ENCODE measurements at places on chromosomes 6 and 20.

- DNase-seq: no peak
Observed at GRCh38 chr6:88302769-88303225, 136.7 kb upstream of the CNR1 start.

- no peak for DNase-seq
Observed at GRCh38 chr6:82693094-82693493, 329.5 kb downstream of the TPBG start.

DNA sequence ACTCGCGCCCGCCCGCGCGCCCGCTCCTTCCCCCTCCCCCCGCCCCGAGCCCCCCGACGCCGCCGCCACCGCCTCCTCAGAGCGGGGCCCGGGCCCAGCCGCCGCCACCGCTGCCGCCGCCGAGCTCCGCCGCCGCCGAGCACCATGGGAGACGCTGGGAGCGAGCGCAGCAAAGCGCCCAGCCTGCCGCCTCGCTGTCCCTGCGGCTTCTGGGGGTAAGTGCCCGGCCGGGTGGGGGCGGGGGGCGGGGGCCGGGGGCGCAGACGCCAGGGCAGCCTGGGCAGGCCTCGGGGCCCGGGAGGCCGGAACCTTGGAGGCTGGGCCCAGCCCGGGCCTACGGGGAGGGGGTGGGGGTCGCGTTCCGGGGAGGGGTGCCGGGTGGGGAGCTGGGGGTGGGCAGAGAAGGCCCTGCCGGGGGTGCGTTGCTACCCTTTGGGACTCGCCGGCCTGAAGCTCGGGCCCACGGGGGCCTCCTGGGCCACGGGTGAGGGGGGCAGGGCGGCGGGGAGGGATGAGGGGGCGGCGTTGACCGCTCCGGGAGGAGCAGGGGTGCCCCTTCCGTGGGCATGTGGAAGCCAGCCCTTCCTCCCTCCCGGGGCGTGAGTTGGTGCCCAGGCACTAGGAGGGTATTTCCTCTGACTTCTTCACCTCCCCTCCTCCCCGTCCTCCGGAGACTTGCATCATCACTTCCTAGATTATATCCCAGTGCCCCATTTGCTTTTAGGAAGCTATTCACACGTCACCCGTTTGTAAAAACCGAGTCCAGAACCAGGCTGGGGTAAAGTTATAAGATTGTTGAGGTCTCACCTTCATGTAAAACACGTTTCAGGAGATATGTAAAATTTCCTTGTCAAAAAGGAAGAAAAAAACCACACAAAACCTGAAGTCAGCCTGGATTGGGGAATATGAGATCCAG is 533 bp downstream of the ZFAND3 start:
- peak; percentile 65 for DNase-seq

GRCh38 chr20:64065974-64066343 is 3.0 kb downstream of the TCEA2 start:
- peak; percentile 39 for DNase-seq

DNA sequence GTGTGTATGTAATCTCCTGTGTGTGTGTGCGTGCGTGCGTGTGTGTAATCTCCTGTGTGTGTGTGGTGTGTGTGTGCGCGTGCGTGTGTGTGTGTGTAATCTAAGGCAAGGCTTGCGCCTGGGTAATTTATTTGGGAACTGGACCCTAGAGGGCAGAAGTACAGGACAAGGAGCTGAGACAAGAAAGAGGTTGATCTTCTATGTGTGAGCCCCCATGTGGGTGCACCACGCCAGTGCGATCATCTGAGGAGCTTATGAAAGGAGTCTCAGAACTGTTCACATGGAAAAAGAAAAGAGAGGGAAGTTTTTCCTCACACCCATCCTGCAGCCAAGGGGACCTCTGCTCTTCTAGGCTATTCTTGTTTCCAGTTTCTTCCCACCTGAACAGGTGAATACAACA is 220.1 kb upstream of the GGTLC1 start:
- no peak for DNase-seq

Data from stromal cell of bone marrow (primary cell).